ENCODE measurements at places on chromosomes 5 and 9. TPM values are rescaled to one million over a fixed set of nuclear protein-coding genes. Genes with fewer than 3 reads are reported as not detected.

Gene FRRS1L
- 0.16 TPM for total RNA-seq

Gene PLAC8L1
- not detected for total RNA-seq

Gene SGTB
- 4.6 TPM for total RNA-seq

Gene SPATA9
- 0.47 TPM for total RNA-seq

Gene BAAT
- not detected for total RNA-seq

Gene RORB
- total RNA-seq = 2.0 TPM

Gene PCDHGA12
- 7.4 TPM for total RNA-seq

Gene TXNDC8
- not detected for total RNA-seq

Gene FYB1
- total RNA-seq = 0.16 TPM

Gene PCDHGA3
- total RNA-seq = 1.9 TPM

Gene OSMR
- total RNA-seq = 20.1 TPM

Gene GARIN3
- total RNA-seq = not detected

Gene IFT74
- 10.0 TPM for total RNA-seq

Gene HSD17B3
- total RNA-seq = not detected

All from bronchial smooth muscle cell (primary cell).